ENCODE measurements at places on chromosomes 16 and 17.

DNA sequence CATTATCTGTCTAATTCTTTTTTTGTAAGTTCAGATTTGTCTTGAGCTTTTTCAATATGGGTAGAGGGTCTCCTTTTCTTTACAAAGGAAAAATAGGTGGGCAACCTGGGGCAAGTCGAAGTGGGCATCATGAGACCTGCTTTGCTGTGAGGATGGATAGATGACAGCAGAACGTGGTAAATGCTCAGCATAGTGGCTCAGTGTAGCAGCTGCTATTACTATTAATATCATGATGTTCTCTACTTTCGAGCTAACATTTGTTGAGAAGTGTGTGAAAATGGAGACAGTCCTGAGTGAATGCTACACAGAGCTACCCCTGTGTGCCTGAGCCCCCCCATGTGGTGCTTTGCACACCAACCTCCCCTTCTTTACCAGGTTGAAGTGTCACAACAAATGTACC lies 39.0 kb upstream of the LGALS9 start:
- peak; percentile 58 for DNase-seq

DNA sequence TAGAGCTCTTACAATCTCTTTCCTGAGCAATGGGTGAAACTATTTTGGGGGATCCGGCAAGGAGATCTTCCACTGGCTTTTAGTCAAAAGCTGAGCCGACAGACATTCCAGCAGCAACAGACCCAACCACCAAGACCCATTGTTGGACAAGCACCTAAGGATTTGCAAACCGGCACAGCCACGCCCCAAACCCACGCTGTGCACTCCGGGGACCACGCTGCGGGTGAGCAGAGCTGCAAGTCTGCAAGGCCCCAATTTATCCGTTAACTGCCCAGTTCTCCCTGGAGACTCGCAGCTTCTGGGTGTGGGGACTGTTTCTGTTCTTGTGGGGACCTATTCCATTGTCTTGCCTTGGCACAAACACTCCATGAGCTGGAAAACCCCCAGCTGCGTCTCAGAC lies 45.9 kb downstream of the C16orf95 start:
- DNase-seq = no peak

GRCh38 chr16:342455-343213 lies 9.9 kb downstream of the AXIN1 start:
- DNase-seq = no peak

- no peak for DNase-seq
Measured at GRCh38 chr17:65177901-65178300, 40.7 kb downstream of the RGS9 start.

DNA sequence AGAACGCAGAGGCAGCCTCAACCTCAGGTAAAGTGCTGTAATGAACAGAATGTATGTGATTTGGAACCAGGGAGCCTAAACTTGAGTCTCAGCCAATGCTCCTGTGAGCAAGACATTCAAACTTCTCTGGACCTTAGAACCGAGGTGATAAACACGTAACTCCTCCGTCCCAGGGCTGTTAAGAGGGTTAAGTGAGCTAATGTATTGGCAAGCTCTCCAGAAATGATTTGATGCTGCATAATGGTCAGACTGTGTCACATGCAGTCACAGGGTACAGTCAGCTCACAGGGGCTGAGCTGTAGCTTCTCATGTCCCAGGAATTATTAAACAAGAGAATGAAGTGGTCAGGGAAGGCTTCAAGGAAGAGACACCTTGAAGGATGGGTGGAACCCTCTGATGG lies 10.0 kb upstream of the SLC4A1 start:
- DNase-seq = no peak

- peak; percentile 61 for DNase-seq
Measured at GRCh38 chr16:73050201-73051099, 2.5 kb upstream of the ZFHX3 start.

- DNase-seq = no peak
Measured at GRCh38 chr17:45902892-45903346, 8.6 kb downstream of the MAPT start.

DNA sequence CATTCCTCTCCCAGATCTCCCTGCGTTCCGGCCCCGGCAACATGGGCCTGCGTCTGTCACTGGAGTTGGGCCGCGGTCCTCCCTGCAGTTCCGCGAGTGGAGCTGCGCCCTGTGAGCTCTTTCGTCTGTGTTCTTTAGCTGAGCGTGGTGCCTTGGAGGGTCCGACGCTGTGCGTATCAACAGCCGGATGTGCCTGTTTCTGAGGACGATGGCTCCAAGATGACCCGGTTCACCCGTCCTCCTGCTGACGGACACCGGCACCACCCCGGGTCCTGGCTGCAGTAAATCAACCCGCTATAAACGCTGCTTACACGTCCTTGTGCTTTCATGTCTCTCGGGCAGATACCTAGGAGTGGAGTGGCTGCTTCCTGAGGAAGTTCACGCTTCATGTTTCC lies 44.8 kb upstream of the GNG13 start:
- no peak for DNase-seq

DNA sequence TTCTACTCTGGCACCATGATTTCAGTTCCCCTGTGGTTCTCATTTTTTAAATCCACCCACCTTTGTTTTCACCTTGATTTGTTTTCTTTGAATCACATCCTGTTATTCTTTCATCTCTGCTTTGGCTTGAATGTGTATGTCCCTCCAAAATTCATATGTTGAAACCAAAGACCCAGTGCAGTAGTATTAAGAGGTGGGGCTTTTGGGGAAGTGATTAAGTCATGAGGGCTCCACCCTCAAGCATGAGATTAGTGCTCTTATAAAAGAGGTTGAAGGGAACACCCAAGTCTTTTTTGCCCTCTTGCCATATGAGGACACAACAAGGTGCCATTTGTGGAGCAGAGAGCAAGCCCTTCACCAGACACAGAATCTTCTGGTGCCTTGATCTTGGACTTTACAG lies 382.3 kb downstream of the SLC39A11 start:
- no peak for DNase-seq

- DNase-seq = no peak
Measured at GRCh38 chr17:39962642-39963220, at the start of gene GSDMA. TSS of gene GSDMA (plus strand) at chr17:39963004. CDS start at chr17:39965688, 2,684 bp downstream.

DNA sequence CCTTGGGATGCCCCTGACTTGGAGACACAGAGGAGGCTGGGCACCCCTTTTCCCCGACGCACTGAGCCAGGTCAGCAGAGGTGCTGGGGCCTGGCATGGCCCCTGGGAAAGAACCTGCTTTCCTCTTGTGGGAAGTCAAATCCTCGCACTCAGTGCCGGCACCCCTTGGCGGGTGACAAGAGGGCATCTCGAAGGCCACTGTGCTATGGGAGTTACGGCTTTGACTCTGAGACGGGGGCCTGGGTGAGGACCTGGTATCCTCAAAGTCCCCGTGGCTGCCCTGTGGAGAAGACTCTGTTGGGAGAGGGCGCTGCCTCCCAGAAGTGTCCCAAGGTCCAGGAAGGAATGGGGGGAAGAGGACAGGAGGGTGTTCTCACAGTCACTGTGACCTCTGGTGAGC lies 117.0 kb downstream of the METRNL start:
- DNase-seq = no peak

DNA sequence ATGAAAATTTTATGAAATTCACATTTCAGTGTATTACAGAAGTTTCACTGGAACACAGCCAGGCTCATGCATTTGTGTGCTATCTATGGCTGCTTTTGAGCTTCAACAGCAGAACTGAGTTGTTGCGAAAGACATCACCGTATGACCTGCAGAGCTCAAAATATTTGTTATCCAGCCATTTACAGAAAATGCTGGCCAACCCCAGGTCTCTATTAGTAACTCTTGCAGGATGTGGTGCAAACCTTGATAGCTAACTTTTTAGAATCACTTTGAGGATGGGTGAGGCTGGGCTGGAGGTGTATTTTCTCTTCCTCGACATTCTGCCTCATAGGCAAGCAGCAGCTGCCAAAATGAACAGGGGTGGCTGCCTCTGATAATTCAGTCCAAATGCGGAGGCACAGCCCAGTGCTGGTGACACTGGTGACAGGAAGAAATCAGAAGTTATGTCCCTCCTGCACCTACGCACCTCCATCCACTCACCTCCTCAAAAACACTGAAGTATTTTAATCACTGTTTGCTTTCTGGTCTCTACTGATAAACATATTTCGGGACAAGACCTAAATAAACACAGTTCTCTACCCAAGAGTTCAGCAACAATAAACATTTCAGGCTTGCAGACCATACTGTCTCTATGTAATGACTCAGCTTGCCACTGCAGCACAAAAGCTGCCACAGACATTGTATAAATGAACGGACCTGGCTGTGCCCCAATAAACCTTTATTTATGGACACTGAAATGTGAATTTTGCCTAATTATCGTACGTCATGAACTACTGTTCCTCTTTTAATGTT lies 28.5 kb downstream of the ARHGAP17 start:
- DNase-seq = peak; percentile 19

- no peak for DNase-seq
Measured at GRCh38 chr17:27644586-27644985, 13.6 kb downstream of the LGALS9 start.

- peak; percentile 94 for DNase-seq
Measured at GRCh38 chr16:84952335-84953189, 58.8 kb downstream of the ZDHHC7 start.

GRCh38 chr17:8287651-8288335 lies 677 bp upstream of the RANGRF start:
- DNase-seq = no peak

GRCh38 chr17:13601776-13602551 lies at the start of gene HS3ST3A1:
TSS of gene HS3ST3A1 (minus strand) at chr17:13601929. CDS start at chr17:13601129, 800 bp downstream.
- peak; percentile 82 for DNase-seq

GRCh38 chr17:78759969-78760352 lies 22.1 kb downstream of the CYTH1 start:
- DNase-seq = no peak

DNA sequence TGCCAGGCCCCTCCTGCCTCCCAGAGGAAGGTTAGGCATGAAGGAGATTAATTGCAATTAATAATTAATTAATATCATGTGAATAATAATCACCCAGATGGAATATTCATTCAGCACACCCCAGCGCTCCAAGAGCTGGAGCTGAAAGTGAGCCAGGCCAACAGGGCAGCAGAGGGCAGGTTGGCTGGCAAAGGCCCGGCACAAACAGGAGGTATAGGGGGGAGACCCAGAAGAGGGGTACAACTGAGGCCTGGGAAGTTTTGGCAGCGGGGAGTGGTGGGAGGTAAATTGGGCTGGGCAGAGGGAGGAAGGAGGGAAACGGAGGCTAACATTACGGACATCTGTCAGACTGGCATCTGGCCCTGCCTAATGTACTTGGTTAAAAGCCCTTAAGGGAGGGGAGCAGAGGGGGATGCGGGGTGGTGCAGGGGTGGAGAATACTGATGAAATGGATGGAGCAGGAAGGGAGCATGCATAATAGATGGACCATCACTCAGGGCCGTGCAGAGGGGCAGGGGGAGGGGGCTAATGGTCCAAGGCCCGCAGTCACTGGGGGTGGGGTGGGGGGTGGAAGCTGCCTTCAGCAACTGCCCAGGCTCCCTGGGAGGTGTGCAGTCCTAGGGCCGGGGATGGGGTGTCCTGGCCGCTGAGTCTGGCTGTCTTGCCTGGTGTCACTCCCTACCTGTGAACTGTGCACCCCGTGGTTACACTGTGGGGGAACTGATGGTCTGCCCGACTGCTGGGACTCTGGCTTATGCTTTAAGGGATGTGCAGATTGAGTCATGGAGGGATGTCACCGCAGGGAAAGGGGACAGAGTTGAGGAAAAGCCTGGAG lies 1.9 kb downstream of the ADAM11 start:
- DNase-seq = no peak

DNA sequence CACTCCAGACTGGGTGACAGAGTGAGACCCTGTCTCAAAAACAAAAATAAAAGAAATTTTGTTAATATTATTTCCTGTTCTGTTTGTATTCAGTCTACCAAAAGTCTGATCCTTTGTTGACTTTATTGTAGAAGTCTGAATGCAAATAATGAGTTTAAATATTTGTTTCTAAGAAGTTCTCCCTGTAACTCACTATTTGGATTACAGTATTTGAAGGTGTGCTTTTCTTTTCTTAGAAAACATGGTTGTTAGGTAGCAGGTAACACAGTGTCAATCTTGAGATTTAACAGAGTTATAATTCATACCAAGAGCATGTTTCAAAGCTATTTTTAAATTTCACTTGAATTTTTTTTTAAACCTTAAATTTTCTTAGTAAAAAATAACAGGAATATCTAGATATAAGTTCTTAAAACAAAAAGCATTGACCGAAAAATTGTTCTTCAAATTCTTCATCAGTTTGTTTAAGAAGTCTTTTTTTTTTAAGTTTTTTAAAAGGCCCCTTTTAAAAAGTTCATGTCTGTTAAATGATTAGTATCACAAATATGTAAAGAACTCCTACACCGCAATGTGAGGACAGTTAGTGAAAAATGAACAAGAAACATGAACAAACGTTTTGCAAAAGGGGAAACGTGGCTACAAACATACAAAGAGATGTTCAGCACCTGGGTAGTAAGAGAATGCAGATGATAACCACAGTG lies 35.0 kb downstream of the GAN start:
- no peak for DNase-seq

DNA sequence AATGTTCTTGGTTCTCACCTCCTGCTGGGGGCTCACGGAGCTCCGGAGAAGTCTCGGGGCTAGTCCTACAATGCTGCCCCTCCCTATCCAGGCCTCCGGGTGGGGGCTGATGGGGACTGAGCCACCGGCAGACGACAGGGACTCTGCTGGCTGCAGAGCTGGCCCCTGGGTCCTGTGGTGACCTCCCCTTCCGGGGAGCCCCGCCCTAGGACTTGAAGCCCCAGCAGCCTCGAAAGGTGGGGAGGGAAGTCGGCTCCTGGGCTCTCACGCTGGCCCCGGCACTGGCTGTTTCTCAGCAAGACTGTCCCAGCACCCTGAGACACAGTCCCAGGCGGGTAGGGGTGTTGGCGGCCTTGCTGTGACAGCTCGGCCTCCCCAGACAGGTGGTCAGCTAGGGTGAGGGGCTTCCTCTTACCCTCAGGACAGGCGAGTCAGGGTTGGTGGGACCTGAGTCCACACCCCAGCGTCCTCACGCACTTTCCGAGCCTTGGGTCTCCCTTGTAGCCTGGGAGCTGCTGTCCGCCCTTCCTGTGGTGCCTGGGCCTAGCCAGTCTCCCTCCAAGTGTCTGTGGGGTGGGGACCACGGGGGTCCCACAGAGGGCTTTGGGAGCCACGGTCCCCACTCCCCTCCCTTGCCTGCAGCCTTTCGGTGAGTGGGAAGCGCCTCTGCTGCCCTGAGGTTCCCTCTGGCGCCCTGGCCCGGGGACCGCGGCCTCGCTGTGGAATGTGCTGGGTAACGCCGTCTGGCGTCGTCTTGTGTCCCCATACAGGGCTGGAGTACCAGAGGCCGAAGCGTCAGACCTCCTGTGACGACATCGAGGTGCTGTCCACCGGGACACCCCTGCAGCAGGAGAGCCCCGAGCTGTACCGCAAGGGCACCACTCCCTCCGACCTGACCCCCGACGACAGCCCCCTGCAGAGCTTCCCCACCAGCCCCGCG lies 76.6 kb downstream of the KLHDC4 start:
- DNase-seq = no peak

GRCh38 chr16:72677662-72678447 lies 370.1 kb downstream of the ZFHX3 start:
- DNase-seq = no peak

DNA sequence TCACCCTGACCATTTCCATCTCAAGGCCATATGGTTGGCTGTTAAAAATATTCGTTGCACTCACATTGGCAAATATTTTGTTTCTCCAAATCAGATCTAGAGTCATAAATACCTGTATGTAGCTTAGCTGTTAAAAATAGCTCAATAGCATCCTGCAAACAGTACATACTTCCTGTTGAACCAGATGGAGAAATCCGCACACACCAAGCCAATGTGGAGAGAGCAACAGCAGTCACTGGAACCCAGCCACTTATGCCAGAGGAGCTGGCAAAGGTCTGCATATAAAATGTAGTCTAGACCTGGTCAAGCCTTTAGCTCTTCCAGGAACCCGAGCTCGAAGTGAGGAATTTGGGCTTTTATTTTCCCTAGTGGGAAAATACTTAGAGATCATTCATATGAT lies 146.4 kb upstream of the KCNJ16 start:
- DNase-seq = no peak

- DNase-seq = no peak
Measured at GRCh38 chr17:67055811-67056745, 11.7 kb downstream of the CACNG1 start.
